ENCODE measurements at places on chromosomes 16 and 17.

- DNase-seq: no peak
Measured at GRCh38 chr16:26198221-26198620, 506.5 kb downstream of the HS3ST4 start.

DNA sequence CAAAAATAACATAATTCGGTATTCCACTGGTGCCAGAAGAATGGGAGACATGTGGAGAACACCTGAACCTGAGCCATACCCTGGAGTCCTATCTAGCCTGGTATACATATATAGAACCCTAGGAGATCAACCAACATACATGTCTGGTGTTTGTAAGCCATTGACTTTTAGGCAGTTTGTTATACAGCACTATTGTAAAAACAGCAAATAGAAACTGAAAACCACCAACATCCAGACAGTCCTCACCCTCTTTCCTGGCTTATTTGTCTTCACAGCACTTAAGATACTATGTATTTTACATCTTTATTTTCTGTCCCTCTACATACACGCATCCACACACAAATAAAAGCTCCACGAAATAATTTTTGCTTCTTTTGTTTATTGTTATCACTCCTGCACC lies 404.2 kb upstream of the PMFBP1 start:
- no peak for DNase-seq

GRCh38 chr16:16028311-16028999 lies 79.0 kb downstream of the ABCC1 start:
- DNase-seq: no peak

- DNase-seq: no peak
Measured at GRCh38 chr16:67814567-67814966, 7.9 kb downstream of the TSNAXIP1 start.

GRCh38 chr17:17139972-17140589 lies 66.1 kb downstream of the PLD6 start:
- no peak for DNase-seq

GRCh38 chr16:87017371-87018012 lies 299.7 kb downstream of the C16orf95 start:
- no peak for DNase-seq

- no peak for DNase-seq
Measured at GRCh38 chr16:20107083-20107482, 33.4 kb upstream of the GPR139 start.

GRCh38 chr17:35046740-35047283 lies 16.7 kb downstream of the RFFL start:
- peak; percentile 82 for DNase-seq

- DNase-seq: no peak
Measured at GRCh38 chr17:79678091-79678735, 52.5 kb upstream of the ENPP7 start.

DNA sequence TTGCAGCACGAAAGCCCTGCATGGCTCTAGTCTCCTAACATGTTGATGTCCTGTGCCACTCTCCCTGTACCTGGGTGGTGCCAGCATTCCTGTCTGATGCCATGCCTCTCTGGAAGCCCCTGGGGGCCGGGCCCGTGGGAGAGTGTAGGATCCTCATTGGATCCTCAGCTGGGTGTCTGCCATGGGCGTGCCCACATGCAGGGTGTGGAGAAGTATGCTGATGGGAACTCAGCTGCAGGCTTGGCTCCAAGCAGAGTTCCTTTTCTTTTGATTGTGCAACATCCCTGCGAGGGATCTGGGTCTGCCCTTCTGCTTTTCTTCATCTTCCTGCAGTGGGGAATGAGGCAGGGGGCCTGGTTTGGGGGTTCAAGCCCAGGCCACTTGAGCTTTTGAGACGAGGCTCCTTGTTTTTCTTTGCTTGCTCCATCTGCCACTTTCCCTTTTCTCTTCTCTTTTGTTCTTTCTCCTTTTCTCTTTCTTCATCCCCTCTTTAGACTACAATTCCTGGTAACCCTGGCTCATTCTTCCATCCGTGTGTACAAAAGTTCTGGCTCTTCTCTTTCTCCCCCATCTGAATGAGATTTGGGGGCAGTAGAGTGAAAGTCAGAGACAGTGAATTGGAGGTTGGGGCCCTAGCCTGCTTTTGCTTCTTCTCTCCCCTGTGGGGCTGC lies 32.9 kb downstream of the KSR1 start:
- DNase-seq: no peak

DNA sequence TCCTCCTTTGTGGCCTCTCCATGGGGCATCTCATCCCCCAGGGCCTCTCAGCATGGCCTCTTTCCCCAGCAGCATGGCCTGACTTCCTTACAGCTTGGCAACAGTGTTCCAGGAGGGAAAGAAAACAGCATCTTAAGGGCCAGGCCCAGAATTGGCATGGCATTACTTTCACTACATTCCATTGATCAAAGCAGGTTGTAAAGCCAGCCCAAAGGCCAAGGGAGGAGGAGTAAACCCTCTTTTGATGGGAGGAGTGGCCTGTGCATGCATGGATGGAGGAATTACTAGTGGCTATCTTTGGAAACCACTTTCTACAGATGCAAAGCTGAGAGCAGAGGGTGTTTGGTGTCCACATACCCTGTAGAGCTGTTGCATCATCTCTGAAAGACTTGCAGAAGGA lies 149.4 kb downstream of the AIPL1 start:
- DNase-seq: no peak

DNA sequence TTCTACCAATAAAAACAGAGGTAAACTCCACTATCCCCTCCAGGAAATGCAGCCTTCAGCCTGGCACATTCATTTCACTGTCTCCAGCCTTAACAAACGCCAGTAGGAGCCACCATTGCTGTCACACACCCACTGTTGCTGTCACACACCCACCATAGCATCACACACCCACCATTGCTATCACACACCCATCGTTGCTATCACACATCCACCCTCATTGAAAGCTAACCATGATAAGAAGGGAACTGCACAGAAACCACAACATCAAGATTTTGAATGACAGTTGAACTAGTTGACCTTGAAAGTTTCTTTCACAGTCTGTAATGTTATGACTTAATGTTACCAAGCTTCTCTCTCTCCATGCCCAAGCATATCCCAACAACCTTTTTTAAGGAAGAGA lies 38.1 kb downstream of the SHCBP1 start:
- DNase-seq: no peak

GRCh38 chr17:37458805-37459204 lies 30.9 kb upstream of the DUSP14 start:
- DNase-seq: no peak

DNA sequence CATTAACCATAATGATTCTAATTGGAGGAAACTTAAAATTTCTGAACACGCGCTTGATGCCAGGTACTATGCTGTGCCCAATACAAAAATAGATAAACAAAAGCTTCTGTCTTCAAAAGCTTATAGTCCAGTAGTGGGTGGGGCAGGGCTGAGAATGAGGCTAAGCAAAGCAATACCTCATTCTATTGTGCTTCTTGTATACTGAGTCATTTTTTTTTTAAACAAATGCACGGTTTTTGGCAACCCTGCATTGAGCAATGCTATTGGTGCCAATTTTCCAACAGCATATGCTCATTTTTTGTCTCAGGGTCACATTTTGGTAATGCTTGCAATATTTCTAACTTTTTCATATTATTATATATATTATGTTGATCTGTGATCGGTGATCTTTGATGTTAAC lies 34.7 kb upstream of the HNF1B start:
- DNase-seq: no peak

- no peak for DNase-seq
Measured at GRCh38 chr17:73020110-73020509, 72.4 kb downstream of the SLC39A11 start.

DNA sequence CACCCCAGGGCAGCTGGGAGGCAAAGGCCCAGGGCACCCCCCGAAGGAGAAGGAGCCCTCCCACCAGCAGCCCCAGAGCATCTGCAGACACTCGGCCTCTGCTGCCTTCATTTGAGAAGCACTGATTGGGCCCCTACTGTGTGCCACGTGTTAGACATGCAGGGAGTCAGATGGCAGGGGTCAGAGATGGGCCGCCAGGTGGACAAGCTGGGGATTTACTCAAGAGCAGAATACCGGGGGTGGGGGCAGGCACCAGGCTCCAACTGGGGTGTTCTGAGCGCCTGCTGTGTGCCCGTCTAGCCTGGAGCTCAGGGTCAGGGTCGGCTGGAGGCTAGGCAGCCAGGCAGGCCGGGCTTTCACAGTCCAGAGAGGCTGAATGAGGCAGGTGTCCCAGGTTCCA lies 18.7 kb downstream of the TPSG1 start:
- no peak for DNase-seq

- no peak for DNase-seq
Measured at GRCh38 chr17:63701868-63702720, 2.2 kb upstream of the LIMD2 start.

DNA sequence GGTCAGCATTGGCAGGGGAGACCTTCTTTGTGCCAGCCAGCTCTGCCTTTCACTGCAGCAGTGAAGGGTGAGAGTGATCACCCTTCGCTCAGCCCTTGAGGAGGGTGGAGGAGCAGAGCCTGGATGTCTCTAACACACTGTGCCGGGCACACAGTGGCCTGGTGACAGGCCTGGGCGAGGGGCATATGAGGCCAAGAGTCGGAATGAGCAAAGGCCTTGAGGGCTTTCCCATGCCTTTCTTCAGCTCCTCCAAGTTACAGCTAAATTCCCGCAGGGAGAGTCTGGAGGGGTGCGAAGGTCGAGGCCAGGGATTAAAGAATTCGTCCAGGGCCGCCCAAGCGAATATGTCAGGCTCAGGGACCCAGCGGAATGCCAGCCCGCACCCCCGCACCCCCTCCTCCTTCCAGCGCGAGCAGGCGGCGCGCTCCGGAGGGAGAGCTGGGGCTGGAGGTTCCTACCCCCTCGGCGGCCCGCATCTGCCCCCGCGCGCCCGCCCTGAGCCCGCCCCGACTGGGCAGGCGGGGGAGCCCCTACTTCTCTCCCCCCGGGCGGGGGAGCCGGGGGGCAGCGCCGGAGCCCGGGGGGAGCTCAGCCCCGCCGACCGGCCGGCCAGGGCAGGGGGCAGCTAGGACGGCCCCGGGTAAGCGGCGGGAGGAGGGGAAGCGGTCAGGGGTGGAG lies at the start of gene RASL10B:
RASL10B (plus strand) TSS at position 401 of the 678 bp plus-strand sequence. CDS start 3,546 bp downstream, outside the sequence.
- peak; percentile 96 for DNase-seq

- DNase-seq: peak; percentile 99
Measured at GRCh38 chr17:82065638-82066303, at the start of gene DUS1L. Gene DUS1L, minus strand, starts transcription at chr17:82065804. Its CDS starts 745 bp downstream, at chr17:82065059.

- DNase-seq: no peak
Measured at GRCh38 chr17:10112962-10113361, 85.4 kb downstream of the GAS7 start.

- DNase-seq: peak; percentile 49
Measured at GRCh38 chr16:30533748-30534367, 800 bp downstream of the ZNF747 start.

DNA sequence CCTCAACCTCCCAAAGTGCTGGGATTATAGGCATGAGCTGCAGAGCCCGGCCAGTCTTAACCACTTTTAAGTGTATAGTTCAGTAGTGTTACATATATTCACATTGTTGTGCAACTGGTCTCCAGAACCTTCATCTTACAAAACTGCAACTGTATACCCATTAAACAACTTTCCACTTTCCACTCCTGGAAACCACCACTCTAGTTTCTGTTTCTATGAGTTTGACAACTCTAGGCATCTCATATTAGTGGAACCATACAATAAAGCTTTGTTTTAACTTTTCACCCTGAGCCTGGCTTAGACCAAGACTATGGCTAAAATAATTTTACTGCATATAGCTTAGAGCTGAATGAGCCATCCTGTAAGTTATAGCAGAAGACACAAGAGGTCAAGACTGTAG lies 108.0 kb upstream of the GOT2 start:
- no peak for DNase-seq

GRCh38 chr17:36885771-36886377 lies 51.4 kb upstream of the LHX1 start:
- peak; percentile 38 for DNase-seq

DNA sequence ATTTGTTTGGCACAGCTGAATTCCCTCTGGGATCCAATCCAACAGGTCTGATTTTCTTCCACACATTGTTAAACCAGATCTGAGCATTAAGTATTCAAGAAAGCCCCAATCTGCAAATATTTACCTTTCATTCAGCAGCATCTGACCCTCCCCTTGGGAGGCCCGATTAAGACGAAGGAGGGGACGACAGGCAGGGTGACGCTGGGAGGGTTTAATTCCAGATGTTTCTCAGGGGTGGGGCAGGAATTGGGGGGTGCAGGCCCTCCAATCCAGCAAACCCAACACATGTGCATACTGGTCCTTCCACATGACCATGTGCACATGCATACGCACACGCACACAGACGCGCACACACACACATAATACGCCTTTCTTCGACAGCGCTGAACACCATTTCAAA lies 240.5 kb downstream of the GSG1L start:
- peak; percentile 17 for DNase-seq

DNA sequence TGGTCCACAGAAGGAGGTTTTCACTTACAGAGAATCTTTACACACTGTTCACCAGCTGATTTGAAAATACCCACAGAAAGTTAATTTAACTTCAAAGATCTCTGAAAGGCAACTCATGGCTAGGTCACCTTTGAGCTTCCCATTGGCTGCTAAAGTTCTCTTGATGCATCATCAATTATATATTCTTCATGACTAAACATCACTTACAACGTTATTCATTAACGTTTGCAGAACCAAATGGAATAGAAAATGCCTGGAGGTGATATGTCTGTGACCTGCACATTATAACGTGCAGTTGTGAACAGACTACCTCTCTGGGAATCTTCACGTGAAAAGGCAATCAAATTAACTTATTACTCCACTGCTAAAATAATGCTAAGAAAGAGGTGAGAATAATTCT lies 238.5 kb downstream of the ZFHX3 start:
- no peak for DNase-seq

- DNase-seq: no peak
Measured at GRCh38 chr16:86863609-86864008, 285.3 kb downstream of the FOXL1 start.

DNA sequence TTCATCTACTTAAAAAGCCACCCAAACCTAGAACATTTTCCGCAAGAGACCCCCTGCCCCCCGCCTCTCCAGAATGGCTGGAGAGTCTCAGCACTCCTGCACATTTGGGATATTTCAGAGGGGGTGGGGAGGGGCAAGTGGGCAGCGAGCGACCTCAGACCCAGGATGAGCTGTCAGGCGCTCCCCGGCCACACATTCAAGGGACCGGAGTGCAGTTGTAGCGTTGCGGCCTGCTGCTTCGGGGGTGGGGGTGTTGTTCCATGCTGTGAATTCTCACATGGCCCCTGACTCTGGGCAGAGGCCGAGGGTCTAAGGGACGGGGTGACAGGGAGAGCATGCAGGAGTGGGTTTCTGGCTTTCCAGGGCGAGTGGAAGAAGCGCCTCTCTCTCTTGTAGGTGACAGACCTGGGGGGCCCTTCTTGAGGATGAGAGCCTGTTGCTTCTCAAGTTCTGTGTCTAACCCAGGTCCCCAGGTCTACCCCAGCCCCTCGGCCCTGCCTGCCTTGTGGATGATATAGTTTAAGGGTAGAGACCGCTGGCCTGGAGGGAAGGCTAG lies 231.2 kb downstream of the SEC14L1 start:
- DNase-seq: no peak
